ENCODE measurements at places on chromosomes 2 and 18.

DNA sequence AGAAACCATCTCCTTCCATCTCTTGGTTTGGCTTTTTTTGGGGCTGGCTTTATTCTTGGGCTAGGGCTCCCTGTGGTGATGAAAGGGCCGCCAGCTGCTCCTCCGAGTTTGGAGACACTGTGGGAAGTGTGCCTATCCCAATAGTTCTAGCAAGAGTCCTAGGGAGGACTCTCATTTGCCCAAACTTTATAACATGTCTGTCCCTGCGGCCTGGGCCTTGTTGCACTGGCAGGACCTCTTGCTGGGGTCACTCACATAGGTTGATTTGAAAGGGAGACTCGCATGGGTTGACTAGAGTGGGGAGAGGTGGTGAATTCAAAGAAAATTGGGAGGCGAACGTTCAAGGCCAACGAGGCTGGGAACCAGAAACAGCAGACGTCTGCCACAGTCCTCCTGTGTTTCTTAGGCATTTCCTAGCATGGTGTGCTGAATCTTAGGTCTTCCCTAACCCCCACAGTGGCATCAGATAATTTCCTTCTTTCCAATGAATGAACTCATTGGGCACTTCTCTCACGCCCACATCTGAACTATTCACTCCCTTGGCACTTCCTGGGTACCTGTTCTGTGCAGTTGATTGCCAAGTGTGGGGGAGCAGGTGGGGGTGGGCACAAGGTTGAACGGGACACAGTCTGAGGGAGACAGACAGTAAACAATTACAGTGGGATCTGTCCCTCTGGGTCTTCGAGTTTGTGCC lies 26.8 kb downstream of the NIFK start:
- no peak for DNase-seq

GRCh38 chr18:9694174-9694573 lies 13.9 kb upstream of the RAB31 start:
- no peak for DNase-seq

DNA sequence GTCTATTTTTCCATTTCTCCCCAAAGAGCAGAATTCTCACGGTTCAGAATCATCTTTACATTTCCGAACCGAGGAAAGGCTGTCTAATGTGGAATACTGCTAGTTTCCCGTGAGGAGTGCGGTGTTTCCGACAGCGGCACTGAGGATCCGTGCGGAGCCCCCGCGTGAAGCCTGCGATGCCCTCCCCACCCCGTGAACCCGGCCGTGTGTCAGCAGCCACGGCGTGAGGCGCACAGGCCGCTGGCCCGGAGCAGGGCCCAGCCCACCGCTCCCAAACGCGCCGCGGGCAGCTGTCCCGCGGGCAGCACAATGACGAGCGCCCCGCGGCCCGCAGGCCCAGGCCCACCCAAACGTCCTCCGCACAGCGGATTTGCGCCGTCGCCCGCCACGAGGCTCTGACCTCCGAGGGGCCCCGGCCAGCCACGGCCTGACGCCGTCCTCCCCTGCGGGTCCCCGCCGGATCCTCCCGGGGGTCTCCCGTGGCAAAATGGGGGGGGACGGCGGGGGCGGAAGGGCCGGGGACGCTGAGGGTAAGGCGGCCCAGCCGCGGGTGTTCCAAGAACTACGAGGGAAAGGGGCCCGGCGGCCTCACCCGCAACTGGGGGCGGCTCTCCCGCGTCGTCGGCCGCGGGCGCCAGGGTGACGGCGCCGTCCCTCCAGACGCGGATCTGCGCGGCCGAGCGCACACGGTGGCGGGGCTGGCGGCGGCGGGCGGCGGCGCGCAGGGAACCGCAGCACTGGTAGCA lies 796 bp downstream of the SPIRE1 start:
- peak; percentile 26 for DNase-seq

- DNase-seq, result no peak
These were observed 45.0 kb upstream of the CREB1 start for GRCh38 chr2:207484444-207485391.

- peak; percentile 54 for DNase-seq
These were observed 207.2 kb downstream of the SLC8A1 start for GRCh38 chr2:40244675-40245074.

GRCh38 chr2:60882971-60883753 lies 1.8 kb downstream of the REL start:
- DNase-seq, result no peak

DNA sequence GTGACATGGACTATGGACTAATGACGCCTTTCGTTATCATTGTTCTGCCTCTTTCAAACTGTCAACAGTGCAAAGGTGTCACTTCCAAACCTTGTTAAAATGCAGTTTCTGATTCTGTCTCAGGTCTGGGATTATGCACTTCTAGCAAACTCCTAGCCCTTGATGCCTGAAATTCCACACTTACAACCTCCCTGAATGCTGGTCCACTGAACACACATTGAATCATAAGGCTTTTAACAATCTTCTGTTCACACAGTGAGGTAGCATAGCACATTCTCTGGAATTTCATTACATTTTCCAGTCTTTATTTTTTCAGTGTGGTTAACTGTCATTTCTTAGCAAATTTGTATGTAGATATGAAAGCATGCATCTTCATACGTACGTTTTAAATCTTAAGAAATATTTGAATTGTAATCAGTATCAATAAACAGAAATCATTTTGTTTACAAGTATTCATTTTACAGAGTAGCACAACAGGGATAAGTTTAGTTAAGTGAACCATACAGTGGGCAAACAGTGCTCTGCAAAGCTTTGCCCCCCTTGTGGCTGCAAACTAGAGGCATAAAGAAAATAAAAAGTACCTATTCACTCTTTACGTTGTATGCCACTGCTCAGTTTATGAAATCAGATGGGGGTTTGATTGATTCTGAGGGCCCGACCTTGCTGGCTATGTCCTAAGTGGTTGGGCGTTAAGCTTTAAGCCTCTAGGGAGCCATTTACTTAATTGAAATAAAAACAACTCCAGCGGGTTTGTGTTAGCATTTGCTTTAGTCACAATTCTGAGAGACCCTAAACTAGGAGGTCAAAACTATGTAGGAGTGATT lies 250.8 kb downstream of the LRRTM1 start:
- DNase-seq, result peak; percentile 48

DNA sequence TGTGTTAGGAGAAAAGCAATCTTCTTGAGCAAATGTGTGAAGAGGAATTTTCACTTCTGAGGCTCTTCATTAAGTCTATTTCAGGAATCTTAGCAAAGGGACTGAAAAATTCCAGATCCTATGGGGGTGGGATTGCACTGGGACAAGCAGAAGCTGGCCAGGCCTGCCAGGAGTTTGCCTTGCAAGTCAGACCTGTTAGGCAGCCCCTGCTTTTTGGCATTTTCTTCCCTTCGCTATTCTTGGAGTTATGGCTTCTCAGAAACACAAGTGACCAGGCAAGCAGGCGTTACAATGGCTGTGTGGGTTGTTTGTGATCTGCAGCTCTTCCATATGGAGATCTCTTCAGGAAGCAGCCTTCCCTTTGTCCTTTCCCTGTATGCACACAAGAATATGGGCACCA lies 8.0 kb upstream of the CCDC85A start:
- no peak for DNase-seq

DNA sequence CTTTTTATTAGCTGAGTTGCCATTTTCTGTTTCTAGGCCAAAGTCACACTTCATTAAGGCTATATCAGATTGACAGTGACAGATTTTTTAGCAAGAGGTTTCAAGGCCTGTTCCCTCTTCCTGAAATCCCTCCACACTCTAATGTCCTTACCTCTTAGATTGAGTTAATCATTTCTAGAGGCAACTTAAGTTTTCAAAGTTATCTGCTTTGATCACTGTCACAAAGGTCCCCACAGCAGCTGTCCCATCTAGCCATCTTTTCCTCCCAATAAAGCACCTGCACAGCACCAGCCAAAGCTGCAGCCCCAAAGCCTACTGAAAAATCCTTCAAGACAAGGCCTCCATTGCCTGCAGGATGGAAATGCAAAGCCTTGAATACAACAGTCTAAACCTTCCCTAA lies 13.4 kb downstream of the AMMECR1L start:
- DNase-seq, result no peak

GRCh38 chr2:72350852-72351251 lies 203.2 kb upstream of the CYP26B1 start:
- no peak for DNase-seq

- no peak for DNase-seq
These were observed 70.8 kb downstream of the LRP2 start for GRCh38 chr2:169291517-169291916.

DNA sequence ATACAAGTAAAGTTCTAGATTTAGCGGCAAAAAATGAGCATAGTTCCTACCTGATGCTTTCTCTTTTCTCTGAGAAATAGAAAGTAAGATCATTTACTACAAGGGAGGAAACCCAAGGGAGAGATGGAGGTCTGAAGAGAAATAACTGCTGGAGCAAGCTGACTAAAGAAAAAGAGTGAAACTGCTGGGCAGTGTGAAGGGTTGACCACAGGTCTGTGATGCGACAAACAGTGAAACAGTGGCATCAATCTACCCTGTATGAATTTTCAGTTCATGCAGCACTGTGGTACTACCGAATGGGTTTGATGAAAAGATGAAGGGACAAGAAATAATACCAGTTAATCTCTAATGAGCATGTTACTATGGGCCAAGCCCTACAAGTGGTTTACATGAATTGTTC lies 52.2 kb downstream of the CUL3 start:
- DNase-seq, result no peak

- no peak for DNase-seq
These were observed 923.6 kb downstream of the CCDC85A start for GRCh38 chr2:57107353-57107752.

- DNase-seq, result no peak
These were observed 35.1 kb upstream of the ROCK2 start for GRCh38 chr2:11379558-11379957.

DNA sequence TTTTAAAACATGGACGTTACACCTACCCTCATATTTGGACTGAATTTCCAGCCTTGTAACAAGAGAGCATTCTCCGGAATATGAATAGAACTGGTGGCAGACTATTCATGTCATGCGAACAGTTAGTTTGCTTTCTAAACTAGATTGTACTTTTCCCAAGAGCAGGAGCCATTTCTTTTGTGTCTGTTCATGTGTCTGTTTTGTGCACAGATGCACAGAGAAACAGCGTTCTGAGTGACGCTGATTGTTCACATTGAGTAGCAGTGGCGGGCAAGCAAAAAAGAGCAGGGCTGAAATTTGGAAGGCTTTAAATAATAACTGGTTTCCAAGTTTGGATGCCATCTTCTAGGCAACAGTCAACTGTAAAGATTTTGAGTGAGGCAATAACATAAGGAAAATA lies 200.3 kb downstream of the NRXN1 start:
- no peak for DNase-seq

- no peak for DNase-seq
These were observed 268.1 kb downstream of the NDUFA10 start for GRCh38 chr2:239756790-239757760.

DNA sequence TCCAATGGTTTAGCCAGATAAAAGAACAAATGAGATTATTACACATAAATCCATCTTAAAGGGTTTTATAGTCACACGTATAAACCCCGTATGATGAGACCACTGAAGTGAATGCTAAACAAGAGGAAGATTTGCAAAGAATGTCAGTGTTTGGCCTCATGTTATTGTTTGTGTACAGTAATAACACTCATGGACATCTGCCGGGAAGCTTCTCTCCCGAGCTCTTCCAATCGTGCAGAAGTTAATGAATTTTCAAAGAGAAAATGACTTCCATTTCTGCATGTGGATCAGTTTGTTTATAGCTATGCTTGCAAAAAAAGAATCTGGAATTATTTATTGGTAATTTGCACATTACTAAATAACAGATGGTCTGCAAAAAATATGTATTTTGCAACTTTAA lies 88.5 kb upstream of the APCDD1 start:
- DNase-seq, result no peak

DNA sequence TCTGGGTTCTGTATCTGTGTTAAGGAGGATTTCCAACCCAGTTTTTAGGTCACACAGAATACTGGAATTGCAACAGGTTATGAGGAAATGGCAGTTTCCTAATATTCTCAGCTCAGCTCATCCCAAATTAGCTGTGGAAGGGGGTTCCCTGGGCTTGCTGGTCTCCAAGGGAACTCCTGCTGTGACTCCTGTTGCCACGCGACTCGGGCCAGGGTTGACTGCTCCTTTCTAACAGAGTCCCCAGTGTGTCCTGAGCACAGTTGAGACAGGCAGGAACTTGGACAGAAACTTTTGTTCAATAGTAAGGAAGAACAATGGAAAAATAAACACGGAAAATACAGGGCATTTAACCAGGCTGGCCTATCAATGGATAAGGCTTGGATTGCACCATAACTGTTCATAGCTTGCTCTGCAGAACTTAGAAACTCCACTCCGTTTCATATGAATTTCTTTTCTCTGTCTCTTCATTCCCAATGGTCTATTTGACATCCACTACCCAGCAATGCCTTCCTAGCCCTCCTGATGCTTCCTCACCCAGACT lies 3.8 kb upstream of the ROCK2 start:
- DNase-seq, result no peak

DNA sequence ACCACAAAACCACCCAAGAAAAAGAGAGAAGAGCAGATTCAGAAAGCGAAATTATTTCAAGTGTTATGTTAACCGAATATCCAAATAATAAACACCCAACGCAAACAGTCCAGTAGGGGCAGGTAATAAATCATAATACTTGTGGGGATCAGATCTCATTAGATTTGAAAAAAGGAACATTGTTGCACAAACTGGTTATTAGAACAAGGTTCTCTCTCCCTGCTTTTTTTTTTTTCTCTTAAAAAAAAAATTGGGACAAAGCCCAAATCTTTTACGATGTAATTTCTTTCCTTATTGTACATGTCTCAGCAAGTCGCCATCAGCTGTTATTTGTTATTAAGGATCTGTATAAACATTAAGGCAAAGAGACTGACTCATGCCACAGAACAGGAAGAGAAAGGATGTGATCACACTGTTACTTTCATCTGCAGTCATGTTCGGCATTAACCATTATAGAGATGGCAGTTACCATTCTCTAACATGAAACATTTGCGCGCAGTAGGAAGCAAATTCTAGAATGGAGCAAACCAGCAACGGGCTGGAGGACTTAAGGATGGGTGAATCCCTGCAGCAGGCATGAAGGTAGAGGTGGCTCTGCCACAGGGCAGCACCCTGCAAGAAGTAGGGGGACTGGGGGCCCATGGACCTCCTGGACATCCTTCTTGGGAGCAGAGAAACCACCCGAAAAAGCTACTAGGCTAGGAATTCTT lies 42.0 kb downstream of the EPHA4 start:
- DNase-seq, result no peak

GRCh38 chr18:21031845-21032244 lies 79.8 kb downstream of the ROCK1 start:
- DNase-seq, result no peak

GRCh38 chr2:120227111-120227991 lies 4.2 kb upstream of the TMEM185B start:
- no peak for DNase-seq

DNA sequence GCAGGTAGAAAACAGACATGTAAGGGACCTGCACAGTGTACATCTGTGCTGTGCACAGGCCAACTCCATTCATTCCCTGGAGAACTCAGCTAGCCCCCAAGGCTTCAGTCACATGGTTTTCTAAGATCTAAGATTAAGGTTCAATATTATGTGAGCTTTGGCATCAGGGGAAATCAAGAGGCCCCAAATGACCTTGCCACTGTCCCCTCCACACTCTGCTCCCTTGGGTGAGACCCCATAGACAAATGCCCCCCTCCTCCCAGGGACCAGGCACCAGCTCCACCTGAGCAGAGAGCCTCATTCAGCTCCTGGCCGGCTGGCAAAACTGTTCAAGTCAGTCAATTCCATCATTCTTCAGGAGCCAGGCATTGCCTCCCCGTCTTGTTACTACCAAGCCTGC lies 93.6 kb upstream of the TMEM18 start:
- no peak for DNase-seq

GRCh38 chr2:118622108-118622507 lies 225.3 kb downstream of the EN1 start:
- DNase-seq, result no peak

Measured in HEK293T (cell line).